ENCODE measurements at places on chromosomes 3 and 15.

DNA sequence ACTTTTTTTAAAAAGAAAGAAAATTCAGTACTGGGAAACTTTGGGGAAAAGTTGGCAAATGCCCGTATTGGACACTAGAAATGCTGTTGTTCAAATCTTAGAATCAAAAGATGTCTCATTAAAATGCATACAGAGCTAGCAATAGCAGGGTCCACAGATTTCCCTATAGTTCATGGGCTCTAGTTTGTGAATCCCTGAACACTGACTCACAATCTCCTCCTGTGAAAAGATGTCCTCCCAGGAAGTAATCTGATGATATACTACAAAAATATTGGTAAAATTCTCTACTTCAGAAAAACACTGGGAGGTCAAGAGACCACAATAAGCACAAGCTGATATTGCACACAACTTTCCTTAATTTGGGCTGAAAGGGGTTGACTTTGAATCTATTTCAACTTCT is 568.4 kb upstream of the ZNF385D start:
- DNase-seq, result no peak

- DNase-seq, result no peak
Measured at GRCh38 chr3:183386651-183387050, 41.8 kb downstream of the MCF2L2 start.

- no peak for DNase-seq
Measured at GRCh38 chr15:43948691-43949325, 122.0 kb downstream of the WDR76 start.

DNA sequence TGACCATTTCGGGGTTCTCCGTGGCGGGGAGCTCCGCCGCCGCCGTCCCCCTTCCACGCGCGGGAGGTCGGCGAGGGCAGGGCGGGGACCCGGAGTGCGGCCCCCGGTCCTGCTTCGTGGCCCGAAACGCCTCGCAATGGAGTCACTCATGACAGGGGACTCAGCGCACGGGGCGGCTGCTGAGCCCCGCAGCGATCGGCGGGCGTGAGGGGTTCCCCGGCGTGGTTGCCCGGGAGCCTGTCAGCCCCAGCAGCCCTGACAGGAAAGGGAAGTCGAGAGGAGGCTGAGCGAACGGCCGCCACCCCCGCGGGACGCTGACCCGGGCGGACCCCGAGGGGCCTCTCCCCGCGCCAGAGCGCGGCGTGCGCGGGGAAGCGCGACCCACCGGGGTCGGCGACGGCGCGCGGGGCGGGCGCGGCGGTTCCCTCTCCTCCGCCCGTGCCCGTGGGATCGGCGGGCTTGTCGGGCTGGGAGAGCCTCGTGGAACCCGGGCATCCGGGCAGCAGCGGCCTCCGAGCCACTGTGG is 564 bp upstream of the PIGZ start:
- DNase-seq, result peak; percentile 32

- no peak for DNase-seq
Measured at GRCh38 chr3:163481738-163482137, 1596.6 kb downstream of the SI start.

DNA sequence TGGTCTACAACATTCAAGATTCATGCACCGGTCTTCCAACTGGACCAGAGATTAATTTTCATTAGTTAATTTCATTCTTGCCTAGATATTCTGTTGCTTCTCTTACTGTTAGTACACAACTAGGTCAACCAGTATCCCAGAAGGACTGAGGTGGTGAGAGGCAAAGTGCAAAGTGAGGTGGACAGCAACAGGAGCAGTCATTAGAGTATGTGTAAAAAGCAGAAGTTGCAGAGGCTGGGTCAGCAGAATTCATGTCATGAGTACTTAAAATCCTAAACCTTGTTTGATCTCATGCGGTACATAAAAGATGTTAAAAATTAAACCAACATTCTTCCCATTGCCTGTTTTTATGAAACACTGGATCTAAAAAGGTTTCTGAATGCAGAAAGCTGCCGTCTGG is 46.7 kb downstream of the PARP14 start:
- DNase-seq, result no peak

DNA sequence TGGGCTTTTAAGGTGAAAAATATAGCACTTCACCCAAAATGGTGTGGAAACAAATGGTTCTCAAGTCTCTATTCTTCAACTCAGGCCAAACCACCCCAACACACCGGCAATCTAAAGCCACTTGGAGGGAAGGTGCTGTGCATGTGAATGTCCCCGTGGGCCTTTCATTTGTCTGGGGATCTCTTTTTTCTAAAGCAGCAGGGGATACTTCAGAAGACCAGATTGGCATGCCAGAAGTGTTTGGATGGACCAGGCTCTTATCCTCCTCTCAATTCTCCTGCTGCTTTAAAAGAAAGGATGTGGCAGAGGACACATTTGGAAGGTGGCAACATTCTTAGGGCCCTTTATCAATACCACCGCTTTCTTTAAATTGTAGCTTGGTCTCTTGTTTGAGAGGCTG is 193.1 kb downstream of the MEIS2 start:
- DNase-seq, result no peak

DNA sequence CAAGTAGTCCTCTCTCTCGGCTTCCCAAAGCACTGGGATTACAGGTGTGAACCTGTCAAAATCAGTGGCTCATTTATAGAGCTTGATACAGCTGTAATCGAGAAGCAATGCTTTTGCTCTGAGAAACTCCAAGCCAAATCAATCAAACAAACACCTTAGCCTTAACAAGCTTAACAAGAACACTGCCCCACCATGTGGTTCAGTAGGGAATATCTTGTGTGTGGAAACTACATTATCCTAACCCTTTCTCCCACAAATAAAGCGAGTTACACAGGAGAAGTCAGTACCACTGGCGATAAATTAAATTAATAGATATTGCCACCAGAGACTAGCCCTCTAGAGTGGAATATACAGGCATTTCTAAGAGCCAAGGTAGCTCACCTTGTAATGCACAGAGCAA is 13.9 kb downstream of the CDAN1 start:
- DNase-seq, result no peak

DNA sequence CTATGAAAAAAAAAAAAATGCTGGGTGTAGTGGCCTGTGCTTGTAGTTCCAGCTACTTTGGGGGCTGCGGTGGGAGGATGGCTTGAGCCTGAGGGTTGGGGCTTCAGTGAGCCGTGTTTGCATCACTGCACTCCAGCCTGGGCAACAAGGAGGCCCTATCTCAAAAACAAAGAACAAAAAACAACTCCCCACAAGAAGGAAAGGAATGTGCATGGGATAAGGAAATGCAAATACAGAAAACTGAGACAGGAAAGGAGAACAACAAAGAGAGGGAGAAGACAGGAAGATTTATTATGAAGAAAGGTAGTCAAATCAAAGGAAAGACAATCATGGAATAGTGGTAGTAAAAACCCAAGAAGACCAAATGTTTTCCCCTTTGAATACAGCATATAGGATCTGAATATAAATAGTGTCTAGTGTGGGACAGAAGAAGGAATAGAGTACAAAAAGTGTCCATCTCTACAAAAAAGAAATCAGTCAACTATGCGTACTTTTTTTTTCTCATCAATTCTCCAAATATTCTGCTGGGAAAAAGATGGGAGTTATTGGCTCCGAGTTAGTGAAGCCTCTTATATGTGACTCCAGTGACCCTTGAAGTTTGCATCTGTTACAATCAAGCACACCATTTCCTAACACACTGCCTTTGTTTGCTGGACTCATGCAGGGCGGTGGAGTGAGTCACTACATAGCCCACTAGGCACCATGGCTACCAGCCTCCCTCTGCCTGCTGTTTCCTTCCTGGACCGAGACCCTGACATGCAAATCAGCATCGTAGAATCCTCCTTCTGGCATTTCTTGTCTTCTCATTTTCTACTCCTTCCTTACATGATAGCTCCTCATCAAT is 101.2 kb upstream of the PTX3 start:
- no peak for DNase-seq

- DNase-seq, result no peak
Measured at GRCh38 chr3:187237741-187238140, 40.5 kb downstream of the RTP1 start.

GRCh38 chr15:61653110-61653509 is 407.1 kb downstream of the VPS13C start:
- DNase-seq, result no peak

- no peak for DNase-seq
Measured at GRCh38 chr15:68228143-68228970, 1.2 kb downstream of the CLN6 start.

DNA sequence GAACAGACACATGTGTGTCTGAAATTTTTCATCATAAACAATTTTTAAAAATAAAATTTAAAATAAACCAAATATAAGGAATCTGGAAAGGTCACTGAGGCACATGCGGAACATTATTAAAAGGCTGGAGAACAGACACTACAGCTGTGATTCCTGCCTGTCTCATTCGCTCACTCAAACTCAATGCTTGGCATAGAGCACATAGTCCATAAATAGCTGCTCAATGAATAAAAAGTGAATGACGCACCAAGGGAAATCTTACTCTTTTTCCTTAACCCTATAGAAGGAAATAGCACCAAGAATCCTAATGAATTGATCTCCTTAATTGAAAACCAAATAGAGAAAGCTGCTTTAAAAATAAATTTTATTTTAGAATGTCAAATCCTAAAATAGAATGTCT is 98.4 kb downstream of the FSIP1 start:
- DNase-seq, result no peak

DNA sequence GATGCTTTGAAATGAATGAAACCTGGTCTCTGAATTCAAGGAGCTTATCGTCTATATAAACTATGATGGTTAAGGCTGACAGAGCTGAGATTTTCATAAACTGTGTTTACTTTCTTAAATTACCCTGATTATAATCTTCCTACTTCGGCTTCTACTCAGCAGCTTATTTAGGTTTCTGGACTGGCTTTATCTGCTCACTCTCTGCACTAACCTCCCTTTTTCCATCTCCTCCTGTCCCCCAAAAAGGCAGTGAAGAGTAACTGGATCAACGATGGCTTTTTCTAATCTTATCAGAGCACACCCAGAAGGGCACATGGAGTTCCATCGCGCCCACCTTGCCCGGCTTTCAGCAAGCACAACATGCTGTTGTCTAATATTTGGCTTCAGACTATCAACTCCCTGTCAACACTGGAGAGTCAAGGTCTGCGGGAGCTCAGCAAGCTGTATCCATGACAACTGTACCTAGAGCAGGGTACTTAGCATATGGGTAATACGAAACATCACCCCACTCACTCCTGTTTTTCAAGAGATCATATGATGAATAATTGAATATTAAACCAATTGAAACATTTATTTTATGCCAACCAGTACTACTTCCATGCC is 417.3 kb downstream of the GABRB3 start:
- DNase-seq, result no peak

DNA sequence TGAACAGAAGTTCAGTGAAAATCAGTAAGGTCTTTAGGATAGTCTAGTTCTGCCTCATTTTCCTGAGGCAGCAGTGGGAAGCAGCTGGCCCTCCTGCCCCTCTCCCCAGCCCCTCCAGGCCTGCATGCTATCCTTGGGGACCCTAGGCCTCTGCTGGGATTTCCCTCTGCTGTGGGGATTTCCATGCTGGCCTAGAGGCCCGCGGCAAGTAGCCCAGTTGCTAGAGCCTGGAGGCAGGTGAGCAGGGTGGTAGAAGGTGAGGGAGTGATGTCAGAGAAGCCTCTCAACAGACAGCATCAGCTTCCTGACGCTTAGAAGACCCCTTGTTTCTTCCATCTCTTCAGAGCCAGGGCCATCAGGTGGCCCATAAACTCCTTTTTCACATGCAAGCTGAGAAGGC is 305.8 kb upstream of the THBS1 start:
- DNase-seq, result no peak

- DNase-seq, result no peak
Measured at GRCh38 chr3:170603770-170604510, 18.1 kb upstream of the SLC7A14 start.

GRCh38 chr3:88936831-88937230 is 170.6 kb upstream of the EPHA3 start:
- no peak for DNase-seq

GRCh38 chr3:69250014-69250413 is 127.6 kb upstream of the LMOD3 start:
- peak; percentile 43 for DNase-seq

GRCh38 chr3:143139762-143140161 is 20.2 kb downstream of the CHST2 start:
- DNase-seq, result no peak

GRCh38 chr3:57974796-57975388 is 33.3 kb upstream of the FLNB start:
- no peak for DNase-seq

DNA sequence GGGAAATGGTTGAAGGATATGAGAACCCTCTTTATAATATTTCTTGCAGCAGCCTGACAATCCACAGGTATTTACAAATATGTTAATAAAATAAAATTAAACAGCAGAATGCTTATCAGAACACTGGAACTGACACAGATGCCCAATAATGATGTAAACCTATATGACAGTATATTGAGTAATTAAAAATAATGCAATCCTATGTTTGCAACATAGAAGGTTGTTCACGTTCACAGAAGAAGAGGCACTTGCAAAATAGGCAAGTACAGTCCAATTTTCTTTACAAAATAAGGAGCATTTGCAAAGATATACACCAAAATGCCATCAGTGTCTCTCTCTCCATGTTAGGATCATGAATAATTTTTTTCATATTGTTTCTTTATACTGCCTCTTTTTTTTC is 397.0 kb upstream of the WNT5A start:
- DNase-seq, result no peak

GRCh38 chr3:53255423-53255774 is 423 bp downstream of the TKT start:
- no peak for DNase-seq

DNA sequence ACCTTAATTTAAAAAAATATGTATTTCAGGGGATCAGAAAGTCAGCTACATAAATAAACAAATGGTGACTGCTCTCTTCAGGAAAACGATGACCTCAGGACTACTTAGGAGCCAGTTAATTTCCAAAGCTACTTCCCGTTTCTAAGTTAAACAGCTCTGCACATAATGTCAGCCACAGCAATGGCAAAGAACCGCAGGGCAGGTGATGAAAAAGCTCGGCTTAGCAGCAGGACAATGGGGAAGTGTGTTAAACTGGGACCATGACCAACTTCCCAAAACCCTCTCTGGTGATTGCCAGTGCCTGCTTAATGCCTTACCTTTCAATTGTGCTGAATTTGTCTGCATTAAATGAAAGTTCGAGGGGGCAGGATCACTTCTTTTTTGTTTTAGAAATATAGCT is 258.9 kb downstream of the FHIT start:
- DNase-seq, result peak; percentile 11

DNA sequence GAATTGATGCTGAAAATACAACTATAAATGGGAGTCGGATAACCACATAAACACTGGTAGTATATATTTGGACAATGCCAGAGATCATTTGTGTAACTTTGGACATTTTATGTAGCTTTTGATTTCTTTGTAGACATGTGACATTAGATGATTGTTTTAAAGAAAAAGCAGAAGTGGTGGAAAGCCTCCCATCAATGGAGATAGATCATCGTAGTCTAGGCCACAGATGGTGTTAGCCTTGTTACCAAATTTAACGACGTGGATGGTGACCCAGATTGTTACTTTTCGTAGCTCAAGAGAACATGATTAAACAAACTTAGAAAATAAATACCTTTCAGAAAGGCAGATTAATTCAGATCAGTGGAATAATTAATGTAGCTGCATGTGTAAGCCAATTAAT is 8.8 kb downstream of the CACNA1D start:
- no peak for DNase-seq

- no peak for DNase-seq
Measured at GRCh38 chr3:94704467-94704866, 641.6 kb downstream of the NSUN3 start.
